Muscle of leg (tissue), 16 donors: ENCODE measurements at places on chromosomes 2 and 18. TPM values are rescaled to one million over a fixed set of nuclear protein-coding genes. Genes with fewer than 3 reads are reported as not detected.

GRCh38 chr2:232534940-232535651 lies 4.4 kb upstream of the CHRNG start:
- peaks cover 4% of the 10 kb centered on the region for H3K27me3 ChIP-seq
- H3K4me3 ChIP-seq, result no peak overlapping the region
- peaks cover 60% of the 10 kb centered on the region for H3K4me1 ChIP-seq

The DNAJC10 gene
- 77.4 TPM for total RNA-seq

The COL3A1 gene
- 7,706 TPM for total RNA-seq

DNA sequence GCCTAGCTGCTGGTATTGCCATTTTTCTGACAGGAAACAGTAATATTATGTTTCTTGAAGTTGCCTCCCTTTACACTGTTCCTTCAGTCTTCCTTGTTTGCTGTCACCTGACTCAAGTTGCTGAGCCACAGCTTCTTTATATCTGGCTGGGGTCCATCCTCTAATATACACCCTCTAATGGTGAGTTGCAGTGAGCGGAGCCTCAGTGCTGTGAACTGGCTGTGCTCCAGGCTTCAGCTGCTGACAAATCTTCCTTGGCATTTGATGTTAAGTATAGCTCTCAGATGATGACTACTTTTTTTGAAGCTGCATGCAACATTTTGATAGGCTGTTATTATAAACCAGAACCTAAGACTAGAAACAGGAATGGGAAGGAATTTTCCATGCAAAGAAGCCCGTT lies 366.7 kb downstream of the NUP35 start:
- H3K4me3 ChIP-seq, result no peak overlapping the region
- H3K36me3 ChIP-seq, result no peaks in the 10 kb centered on the region
- H3K27me3 ChIP-seq, result no peaks in the 10 kb centered on the region
- DNase-seq, result peak; percentile 76
- peaks cover 6% of the 10 kb centered on the region for H3K4me1 ChIP-seq

- peak; percentile 71 for DNase-seq
- peaks cover 15% of the 10 kb centered on the region for H3K4me1 ChIP-seq
- H3K27me3 ChIP-seq, result no peaks in the 10 kb centered on the region
- no peak overlapping the region for H3K4me3 ChIP-seq
- peak overlapping the region; percentile 75 for H3K27ac ChIP-seq
Measured at GRCh38 chr2:64273524-64274398, 129.5 kb upstream of the PELI1 start.

The FKBP1B gene
- 2.8 TPM for total RNA-seq

- no peak for DNase-seq
- no peaks in the 10 kb centered on the region for H3K36me3 ChIP-seq
- no peaks in the 10 kb centered on the region for H3K27me3 ChIP-seq
- H3K27ac ChIP-seq, result no peak overlapping the region
- H3K4me1 ChIP-seq, result no peaks in the 10 kb centered on the region
Measured at GRCh38 chr2:48824116-48824515, 68.6 kb upstream of the LHCGR start.

- peak overlapping the region; percentile 88 for H3K27ac ChIP-seq
- peaks cover 13% of the 10 kb centered on the region for H3K4me1 ChIP-seq
- H3K4me3 ChIP-seq, result no peak overlapping the region
- peaks cover 11% of the 10 kb centered on the region for H3K36me3 ChIP-seq
- no peak for DNase-seq
Measured at GRCh38 chr2:223956300-223956699, 963 bp upstream of the MRPL44 start.

GRCh38 chr2:25309402-25309801 lies 32.3 kb downstream of the DNMT3A start:
- H3K36me3 ChIP-seq, result peaks cover 47% of the 10 kb centered on the region
- H3K27me3 ChIP-seq, result no peaks in the 10 kb centered on the region
- H3K27ac ChIP-seq, result no peak overlapping the region
- peaks cover 74% of the 10 kb centered on the region for H3K4me1 ChIP-seq
- no peak overlapping the region for H3K4me3 ChIP-seq
- DNase-seq, result peak; percentile 60

The AMMECR1L gene
- total RNA-seq, result 9.4 TPM

The PPIL3 gene
- 42.4 TPM for total RNA-seq

- H3K4me3 ChIP-seq, result no peak overlapping the region
- peak; percentile 47 for DNase-seq
- H3K36me3 ChIP-seq, result no peaks in the 10 kb centered on the region
- H3K27ac ChIP-seq, result no peak overlapping the region
- H3K27me3 ChIP-seq, result no peaks in the 10 kb centered on the region
Measured at GRCh38 chr2:86372641-86373502, 35.4 kb upstream of the REEP1 start.
